ENCODE measurements at places on chromosomes 6 and 20.

- DNase-seq = no peak
These were observed 5.5 kb upstream of the HDDC2 start for GRCh38 chr6:125307150-125307838.

- DNase-seq = no peak
These were observed 13.3 kb upstream of the SLC2A12 start for GRCh38 chr6:134065706-134066105.

DNA sequence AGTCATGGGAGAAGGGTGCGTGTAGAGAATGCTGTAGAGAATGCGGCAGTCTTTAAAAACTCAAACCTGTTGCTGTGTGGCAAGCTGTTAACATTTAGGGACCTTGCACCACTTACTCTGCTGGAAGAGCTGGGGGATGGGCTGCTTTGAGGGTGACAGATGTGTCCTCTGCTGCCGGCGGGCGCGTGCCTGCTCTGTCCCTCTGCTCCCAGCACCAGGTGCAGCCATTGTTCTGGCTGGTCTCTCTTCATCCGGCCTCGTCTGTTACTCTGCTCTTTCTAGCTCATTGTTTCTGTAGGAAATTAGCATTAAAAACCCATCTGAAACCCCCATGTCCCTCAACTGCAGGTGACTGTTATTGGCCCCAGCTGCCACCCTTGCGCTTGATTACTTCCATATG lies 78.5 kb downstream of the CBFA2T2 start:
- peak; percentile 90 for DNase-seq

GRCh38 chr20:4545526-4545925 lies 176.2 kb upstream of the PRND start:
- DNase-seq = no peak

GRCh38 chr6:158509465-158509864 lies 50.4 kb upstream of the TMEM181 start:
- no peak for DNase-seq

DNA sequence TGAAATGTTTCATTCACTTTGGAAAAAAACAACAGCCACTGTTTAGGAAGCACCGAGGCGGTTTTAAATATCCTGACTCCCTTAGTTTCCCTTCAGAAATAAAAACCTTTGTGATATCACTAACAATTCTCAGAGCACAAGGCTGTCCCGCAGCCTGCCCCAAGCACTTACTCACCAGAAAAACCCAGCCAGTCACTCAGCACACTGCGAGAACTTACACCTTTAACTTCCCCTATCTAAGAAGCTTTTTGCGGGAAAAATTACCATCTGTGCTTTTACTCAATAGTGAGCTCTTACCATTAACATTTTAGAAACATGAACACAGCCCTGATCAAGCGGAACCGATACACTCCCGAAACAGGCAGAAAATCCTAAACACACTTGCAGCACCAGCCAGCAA lies 9.3 kb downstream of the ZBTB46 start:
- no peak for DNase-seq

GRCh38 chr6:4280031-4280430 lies 144.7 kb upstream of the ECI2 start:
- no peak for DNase-seq

GRCh38 chr20:33657704-33658095 lies 4.4 kb upstream of the C20orf144 start:
- peak; percentile 11 for DNase-seq

DNA sequence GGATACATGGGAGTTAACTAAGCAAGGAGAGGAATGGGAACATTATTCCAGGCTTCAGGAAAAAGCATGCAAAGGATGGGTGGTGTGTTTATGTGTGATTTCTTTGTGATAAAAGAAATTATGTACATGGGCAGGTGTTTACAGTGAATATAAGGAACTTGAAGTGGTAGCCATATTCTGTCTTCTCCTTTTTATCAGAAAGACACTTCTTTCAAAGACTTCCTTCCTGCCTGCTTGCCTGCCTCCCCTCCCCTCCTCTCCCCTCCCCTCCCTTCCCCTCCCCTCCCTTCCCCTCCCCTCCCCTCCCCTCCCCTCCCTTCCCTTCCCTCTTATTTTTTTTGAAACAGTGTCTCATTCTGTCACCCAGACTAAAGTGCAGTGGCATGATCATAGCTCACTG lies 14.4 kb downstream of the CYB5R4 start:
- no peak for DNase-seq

GRCh38 chr6:33057222-33058150 lies 16.0 kb downstream of the HLA-DPA1 start:
- DNase-seq = no peak

- peak; percentile 86 for DNase-seq
These were observed 210.0 kb downstream of the DLL1 start for GRCh38 chr6:170080828-170081371.

All from glutamatergic neuron (in vitro differentiated cells).